ENCODE measurements at places on chromosomes 11 and 22. TPM values are rescaled to one million over a fixed set of nuclear protein-coding genes. Genes with fewer than 3 reads are reported as not detected.
A peak's percentile ranks its signal among the peaks of the same experiment; 100 is the strongest.

- no peak for DNase-seq
- no peaks in the 10 kb centered on the region for H3K36me3 ChIP-seq
- no peaks in the 10 kb centered on the region for H3K4me1 ChIP-seq
- H3K4me3 ChIP-seq: no peak overlapping the region
These were observed 4.8 kb downstream of the ANKK1 start for GRCh38 chr11:113392236-113392921.

DNA sequence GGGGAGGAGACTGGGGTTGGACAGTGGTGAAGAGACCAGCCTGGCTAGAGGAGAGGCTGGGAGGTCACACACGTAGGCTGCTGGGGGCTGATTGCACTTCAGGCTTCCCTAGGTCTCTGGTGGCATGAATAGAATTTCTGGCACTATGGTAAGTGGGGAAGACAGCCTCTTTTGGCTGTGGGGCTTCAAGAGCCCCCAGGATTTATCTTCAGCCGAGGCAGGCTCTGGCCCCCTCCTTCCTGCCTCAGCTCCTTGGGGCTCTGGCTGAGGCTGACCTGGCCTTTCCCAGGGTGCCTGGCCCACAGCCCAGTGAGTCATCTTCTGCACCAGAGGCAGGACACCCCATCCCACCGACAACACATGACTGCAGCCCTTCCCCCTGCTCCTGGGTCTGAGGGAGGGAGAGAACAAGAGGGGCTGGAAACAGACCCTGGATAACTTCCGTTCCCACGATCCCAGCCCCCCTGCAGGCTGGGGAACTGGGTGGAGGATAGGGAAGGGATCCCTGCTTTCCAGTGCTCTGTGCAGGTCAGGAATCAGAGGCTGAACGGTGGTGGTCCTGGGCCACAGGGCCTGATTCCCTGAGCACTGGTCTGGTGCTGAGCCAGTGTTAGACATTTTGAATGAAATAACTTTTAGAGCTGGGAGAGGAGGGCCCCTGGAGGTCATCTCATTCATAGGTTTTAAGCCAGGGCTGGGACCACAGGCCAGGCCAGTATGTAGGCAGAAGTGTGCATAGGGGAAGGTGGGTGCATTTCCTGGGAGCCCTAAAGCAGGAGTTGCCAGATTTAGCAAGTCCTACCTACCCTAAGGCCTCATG, 26.5 kb downstream of the ARHGEF17 start:
- no peak overlapping the region for H3K4me3 ChIP-seq
- H3K27me3 ChIP-seq: peaks cover 68% of the 10 kb centered on the region
- DNase-seq: no peak
- no peaks in the 10 kb centered on the region for H3K36me3 ChIP-seq
- H3K27ac ChIP-seq: no peak overlapping the region

The TMEM135 gene
- 30.9 TPM for total RNA-seq

- H3K4me3 ChIP-seq: no peak overlapping the region
- H3K27ac ChIP-seq: peak overlapping the region; percentile 73
- no peaks in the 10 kb centered on the region for H3K27me3 ChIP-seq
- no peak for DNase-seq
- peaks cover 19% of the 10 kb centered on the region for H3K4me1 ChIP-seq
These were observed 118.9 kb downstream of the MRTFA start for GRCh38 chr22:40517631-40518030.

DNA sequence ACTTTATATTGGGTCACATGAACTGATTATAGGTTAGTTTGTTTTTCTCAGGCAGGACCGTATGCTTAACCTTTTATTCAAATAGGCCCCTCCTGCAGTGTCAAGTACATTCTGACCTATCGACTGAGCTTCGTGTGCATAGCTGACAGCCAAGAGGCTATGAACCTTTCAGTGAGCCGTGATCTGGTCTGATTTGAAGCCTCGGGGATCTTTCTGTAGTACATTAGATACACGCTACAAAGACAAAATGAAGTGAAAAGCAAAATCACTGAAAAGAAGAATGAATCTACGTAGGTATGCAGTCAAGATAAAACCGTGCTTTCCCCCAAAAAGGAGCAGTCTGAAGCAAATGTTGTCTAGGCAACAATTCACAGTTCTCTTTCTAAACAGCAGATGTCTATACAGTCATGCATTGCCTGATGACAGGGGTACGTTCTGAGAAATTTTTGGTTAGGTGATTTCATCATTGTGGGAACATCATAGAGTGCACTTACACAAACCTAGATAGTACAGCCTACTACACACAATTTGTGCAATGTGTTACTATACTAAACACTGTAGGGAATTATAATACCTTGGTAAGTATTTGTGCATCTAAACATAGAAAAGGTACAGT, 18.1 kb downstream of the JHY start:
- H3K4me1 ChIP-seq: peaks cover 6% of the 10 kb centered on the region
- DNase-seq: no peak
- H3K4me3 ChIP-seq: no peak overlapping the region
- H3K36me3 ChIP-seq: no peaks in the 10 kb centered on the region
- H3K27me3 ChIP-seq: no peaks in the 10 kb centered on the region

The LMO2 gene
- total RNA-seq: 3.4 TPM

The OR51I1 gene
- total RNA-seq: not detected

The CHEK2 gene
- 126 TPM for total RNA-seq

DNA sequence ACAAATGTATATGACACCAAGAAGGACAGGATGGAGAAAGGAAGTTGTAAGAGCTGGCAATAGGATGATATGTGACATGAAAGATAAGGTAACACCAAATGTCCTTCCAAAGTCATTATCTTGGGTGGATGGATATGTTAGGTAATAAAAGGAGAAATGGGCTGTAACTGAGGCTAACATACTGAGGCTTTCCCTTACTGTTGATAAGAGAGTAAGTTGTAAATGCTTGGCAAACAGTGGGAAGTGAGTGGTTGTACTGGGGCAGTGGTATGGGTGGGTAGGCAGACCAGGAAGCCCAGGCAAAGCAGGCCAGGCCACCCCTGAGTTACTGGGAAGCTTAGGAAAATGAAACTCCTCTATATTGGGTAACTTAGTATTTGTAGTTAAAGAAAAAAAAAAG, 73.7 kb downstream of the ARHGAP42 start:
- peak overlapping the region; percentile 3 for H3K27ac ChIP-seq
- H3K36me3 ChIP-seq: no peaks in the 10 kb centered on the region
- H3K4me3 ChIP-seq: no peak overlapping the region
- H3K27me3 ChIP-seq: no peaks in the 10 kb centered on the region
- H3K4me1 ChIP-seq: peaks cover 33% of the 10 kb centered on the region

The MS4A6E gene
- total RNA-seq: not detected

DNA sequence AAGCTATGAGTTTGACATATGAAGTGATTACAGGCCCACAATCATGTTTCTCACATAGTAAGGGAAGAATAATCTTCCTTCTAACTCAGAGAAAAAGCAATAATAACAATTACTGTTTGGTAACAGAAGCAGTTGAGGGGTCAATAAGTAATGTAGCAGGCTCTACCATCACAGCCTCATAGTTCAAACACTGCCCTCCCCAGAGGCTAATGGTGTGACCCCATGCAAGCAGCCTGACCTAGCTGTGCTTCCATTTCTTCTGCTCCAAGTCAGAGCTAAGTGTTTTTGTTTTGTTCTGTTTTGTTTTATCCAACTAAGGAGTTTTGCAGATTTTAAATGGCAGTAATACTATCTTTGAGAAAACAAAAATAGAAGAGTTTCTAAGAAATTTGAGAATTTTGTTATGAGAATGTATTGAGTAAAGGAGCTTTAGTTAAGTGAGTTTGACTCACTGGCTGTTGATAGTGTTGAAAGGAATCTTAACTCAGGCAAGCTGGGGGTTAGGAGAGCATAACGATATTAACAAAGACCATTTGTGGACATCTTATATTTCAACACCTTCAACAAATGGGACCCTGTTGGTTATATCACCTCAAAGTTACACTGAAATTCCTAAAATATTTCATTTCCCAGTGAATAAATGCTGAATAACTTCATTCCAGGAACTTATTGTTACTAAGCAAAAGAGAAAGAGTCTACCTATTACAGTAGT, 48.5 kb downstream of the GUCY1A2 start:
- no peak for DNase-seq
- H3K27me3 ChIP-seq: no peaks in the 10 kb centered on the region
- peak overlapping the region; percentile 20 for H3K27ac ChIP-seq

The KCNK4 gene
- 0.25 TPM for total RNA-seq

DNA sequence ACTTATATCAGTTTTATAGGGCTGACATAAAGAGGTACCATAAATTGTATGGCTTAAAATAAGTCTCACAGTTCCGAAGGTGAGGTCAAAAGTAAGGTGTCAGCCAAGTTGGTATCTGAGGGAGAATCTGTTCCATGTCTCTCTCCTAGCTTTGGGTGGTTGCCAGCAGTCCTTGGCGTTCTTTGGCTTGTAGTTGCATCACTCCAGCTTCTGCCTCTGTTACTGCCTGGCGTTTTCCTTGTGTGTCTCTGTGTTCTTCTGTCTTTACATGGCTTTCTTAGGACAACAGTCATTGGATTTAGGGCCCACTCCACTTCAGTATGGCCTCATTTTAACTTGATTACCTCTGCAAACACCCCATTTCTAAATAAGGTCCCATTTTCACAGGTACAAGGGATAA, 16.7 kb downstream of the MMP7 start:
- H3K4me1 ChIP-seq: no peaks in the 10 kb centered on the region
- no peak for DNase-seq
- no peaks in the 10 kb centered on the region for H3K36me3 ChIP-seq
- H3K4me3 ChIP-seq: no peak overlapping the region

- no peak overlapping the region for H3K27ac ChIP-seq
- H3K4me3 ChIP-seq: no peak overlapping the region
- no peak for DNase-seq
These were observed 13.6 kb downstream of the MUC2 start for GRCh38 chr11:1087961-1088926.

- H3K27me3 ChIP-seq: peaks cover 18% of the 10 kb centered on the region
- no peaks in the 10 kb centered on the region for H3K36me3 ChIP-seq
- peaks cover 3% of the 10 kb centered on the region for H3K4me1 ChIP-seq
These were observed 2.5 kb downstream of the NCF4 start for GRCh38 chr22:36863281-36863680.

DNA sequence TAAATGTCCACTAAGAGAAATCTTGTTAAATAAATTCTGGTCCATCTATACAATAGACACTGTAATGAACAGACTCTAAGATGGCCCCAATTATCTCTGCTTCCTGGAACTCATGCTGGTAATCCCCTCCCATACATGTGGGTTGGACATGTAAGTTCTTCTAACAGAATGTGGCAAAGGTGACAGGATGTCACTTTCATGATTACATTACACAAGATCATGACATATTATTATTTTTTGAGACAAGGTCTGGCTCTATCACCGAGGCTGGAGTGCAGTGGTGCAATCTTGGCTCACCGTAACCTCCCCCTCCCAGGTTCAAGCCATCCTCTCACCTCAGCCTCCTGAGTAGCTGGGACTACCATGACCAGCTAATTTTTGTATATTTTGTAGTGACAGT, 14.6 kb upstream of the NDUFC2 start:
- H3K4me3 ChIP-seq: no peak overlapping the region
- DNase-seq: no peak
- H3K4me1 ChIP-seq: no peaks in the 10 kb centered on the region
- no peaks in the 10 kb centered on the region for H3K27me3 ChIP-seq
- H3K36me3 ChIP-seq: peaks cover 18% of the 10 kb centered on the region

DNA sequence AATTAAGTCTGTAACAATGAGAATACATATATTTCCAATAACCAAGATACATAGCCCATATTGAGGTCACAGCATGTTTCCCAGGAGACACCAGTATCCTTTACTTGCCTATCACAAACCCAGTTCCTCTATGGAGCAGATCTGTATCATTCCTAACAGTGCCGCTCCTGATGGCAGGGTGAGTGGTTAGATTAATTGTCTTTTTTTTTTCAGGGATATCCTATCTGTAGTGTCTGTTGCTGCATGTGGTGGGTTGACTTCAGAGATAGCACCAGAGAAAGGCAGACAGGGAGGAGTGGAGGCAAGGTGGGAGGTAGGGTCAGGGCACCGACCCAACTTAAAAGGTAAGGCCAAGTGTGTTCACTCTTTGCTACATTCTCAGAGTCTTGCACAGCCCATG, 2.8 kb downstream of the MTNR1B start:
- no peak overlapping the region for H3K27ac ChIP-seq
- H3K4me3 ChIP-seq: no peak overlapping the region
- peaks cover 55% of the 10 kb centered on the region for H3K27me3 ChIP-seq
- DNase-seq: no peak
- peaks cover 4% of the 10 kb centered on the region for H3K4me1 ChIP-seq
- H3K36me3 ChIP-seq: no peaks in the 10 kb centered on the region

DNA sequence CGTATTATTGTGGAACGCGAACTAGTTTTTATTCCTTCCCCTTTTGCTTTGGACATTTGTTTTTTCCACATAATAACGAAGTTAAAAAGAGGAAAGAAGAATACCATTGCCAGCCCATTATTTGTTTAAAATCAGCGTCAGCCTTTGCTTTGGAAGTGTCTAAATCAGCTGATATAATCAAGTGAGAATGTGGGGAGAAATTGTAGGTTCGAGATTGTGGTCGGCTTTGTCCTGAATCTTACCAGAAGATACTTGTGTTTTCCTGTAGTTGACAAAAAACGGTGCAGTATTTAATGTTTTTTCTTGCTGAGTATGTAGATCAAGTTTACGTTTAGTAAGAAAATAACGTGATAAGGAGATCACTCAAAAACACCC, 935 bp downstream of the ZNF143 start:
- peak overlapping the region; percentile 98 for H3K4me3 ChIP-seq
- peak overlapping the region; percentile 93 for H3K27ac ChIP-seq
- H3K27me3 ChIP-seq: no peaks in the 10 kb centered on the region
- H3K36me3 ChIP-seq: peaks cover 5% of the 10 kb centered on the region
- DNase-seq: no peak

DNA sequence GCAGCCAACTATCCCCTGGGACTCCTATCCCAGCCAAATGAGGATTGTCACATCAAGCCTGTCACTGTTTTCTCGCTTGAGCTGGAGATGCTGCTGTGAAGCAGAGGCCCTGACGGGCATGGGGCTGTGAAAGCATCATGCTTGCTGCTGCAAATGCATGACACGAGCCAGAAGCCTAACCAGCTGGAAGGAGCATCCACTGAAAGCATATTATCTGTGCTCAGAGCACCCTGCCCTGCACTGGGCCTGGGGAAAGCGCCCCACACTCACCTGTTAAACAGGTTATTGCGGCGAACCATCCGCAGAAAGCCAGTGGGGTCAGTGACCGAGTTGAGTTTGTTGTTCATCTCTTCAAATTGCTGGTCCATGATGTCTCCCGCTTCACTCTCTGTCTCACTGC, 110.9 kb upstream of the PITPNB start:
- no peak for DNase-seq
- H3K4me3 ChIP-seq: no peak overlapping the region
- no peaks in the 10 kb centered on the region for H3K27me3 ChIP-seq
- H3K36me3 ChIP-seq: no peaks in the 10 kb centered on the region

- H3K27me3 ChIP-seq: peaks cover 55% of the 10 kb centered on the region
- H3K36me3 ChIP-seq: no peaks in the 10 kb centered on the region
- peak overlapping the region; percentile 63 for H3K4me3 ChIP-seq
These were observed 539.3 kb downstream of the OPCML start for GRCh38 chr11:132992838-132993631.
